ENCODE measurements at places on chromosomes 2 and 18.

DNA sequence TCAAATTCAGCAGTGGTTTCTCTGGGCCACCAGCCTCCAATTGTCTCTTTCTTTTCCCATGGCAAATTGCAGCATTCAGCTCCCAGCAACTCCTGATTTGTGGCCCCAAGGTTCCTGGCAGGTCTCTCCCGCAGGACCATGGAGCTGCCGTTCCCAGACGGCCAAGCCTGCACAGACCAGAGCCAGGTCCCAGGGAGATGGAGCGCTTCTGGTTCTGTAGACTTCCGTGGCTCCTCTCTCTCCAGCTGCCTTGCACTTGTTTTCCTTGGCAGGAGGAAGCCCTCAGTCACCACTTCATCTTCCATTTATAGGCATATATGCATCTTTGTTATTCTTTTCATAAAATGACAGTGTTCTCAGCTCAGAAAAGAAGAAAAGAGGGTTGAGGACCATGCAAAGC lies 21.7 kb downstream of the TNP1 start:
- DNase-seq, result no peak

DNA sequence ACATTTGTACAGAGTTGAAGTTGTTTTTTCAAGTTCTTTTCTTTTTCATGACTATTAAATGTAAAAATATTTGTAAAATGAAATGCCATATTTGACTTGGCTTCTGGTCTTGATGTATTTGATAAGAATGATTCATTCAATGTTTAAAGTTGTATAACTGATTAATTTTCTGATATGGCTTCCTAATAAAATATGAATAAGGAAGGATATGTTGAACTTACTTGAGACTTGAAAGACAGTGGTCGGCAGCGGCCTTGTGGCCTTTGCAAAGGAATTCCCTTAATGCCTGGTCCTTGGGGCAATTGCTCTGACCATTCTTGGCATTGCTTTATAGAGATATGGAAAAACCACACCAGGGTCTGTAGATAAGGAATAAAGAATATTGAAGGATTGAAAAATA lies 25.9 kb upstream of the TMEM87B start:
- DNase-seq, result no peak

GRCh38 chr2:234047361-234047760 lies 3.1 kb upstream of the SPP2 start:
- no peak for DNase-seq

DNA sequence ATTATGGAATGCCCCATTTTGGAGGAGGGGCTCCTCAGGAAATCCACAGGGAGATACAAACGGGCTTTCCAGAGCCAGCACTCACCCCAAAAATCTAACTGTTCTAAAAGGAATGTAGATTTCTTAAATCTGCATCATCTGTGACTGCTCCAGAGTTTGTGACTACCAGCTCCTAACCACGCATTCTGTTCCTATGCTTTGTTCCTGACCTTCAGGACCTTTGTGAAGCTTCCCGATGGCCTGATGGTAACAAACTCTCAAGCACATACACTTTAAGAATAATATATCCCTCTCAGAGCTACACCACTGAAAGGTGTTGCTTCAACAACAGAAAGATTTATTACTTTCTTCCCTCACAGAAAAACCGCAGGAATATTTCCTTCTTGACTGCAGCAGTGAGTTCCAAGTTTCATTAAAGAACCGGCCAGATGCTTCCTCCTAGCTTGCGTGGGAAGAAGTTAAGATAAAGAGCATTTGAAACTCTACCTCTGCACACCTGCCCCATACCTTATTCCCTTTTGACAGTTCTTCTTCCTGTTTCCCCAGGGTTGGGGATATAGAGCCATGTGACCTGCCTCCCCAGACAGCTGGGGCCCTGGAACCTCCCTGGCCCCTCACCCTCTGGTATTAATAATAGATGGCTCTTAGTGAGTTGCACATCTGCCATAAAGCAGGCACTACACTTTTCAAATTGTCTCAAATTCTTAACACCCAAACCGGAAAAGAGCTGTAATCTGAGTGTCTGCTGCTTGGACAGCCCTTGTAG lies 40.2 kb upstream of the EML4 start:
- no peak for DNase-seq

Measured in GM12864 (cell line).